Natural killer cell (primary cell): ENCODE measurements at places on chromosomes 7 and 10. TPM values are rescaled to one million over a fixed set of nuclear protein-coding genes. Genes with fewer than 3 reads are reported as not detected.

- H3K36me3 ChIP-seq: no peaks in the 10 kb centered on the region
- DNase-seq: no peak
- no peaks in the 10 kb centered on the region for H3K4me1 ChIP-seq
- H3K4me3 ChIP-seq: no peak overlapping the region
- no peaks in the 10 kb centered on the region for H3K27me3 ChIP-seq
Observed at GRCh38 chr7:102849079-102849478, 63.7 kb upstream of the LRRC17 start.

GRCh38 chr7:157613575-157614322 lies 276.9 kb downstream of the DNAJB6 start:
- no peak overlapping the region for H3K27ac ChIP-seq
- DNase-seq: no peak
- no peaks in the 10 kb centered on the region for H3K27me3 ChIP-seq
- peaks cover 21% of the 10 kb centered on the region for H3K4me1 ChIP-seq
- no peaks in the 10 kb centered on the region for H3K36me3 ChIP-seq

DNA sequence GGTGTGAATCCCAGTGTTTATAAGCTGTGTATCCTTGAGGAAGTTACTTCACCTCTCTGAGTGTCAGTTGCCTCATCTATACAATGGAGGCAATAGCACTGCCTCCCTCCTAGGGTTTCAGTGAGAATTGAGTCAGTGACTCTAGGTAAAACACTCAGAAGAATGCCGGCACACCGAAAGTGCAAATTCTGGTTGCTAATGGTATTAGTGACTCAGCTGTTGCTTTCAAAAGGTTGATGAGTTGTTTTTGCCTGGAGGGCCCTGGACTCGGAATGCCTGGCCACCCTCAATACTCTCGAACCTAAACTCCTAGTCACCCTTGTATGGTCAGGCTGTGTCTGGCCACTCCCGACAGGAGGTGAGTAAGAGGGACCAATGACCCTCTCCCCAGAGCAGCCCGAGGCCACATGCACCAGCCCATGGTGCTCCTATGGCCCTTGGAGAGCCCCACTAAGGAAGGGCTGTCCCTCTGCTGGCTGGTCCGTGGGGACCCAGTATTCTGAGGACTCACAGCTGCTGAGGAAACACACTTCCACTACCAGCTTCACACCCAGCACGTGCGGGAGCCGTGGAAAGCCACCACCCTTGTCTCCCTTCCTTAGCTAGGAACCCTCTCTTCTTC lies 60.2 kb downstream of the CALML3 start:
- no peaks in the 10 kb centered on the region for H3K27me3 ChIP-seq
- H3K4me3 ChIP-seq: no peak overlapping the region
- peaks cover 10% of the 10 kb centered on the region for H3K4me1 ChIP-seq
- H3K27ac ChIP-seq: no peak overlapping the region
- DNase-seq: no peak

- no peak overlapping the region for H3K27ac ChIP-seq
- H3K36me3 ChIP-seq: no peaks in the 10 kb centered on the region
- DNase-seq: no peak
- no peaks in the 10 kb centered on the region for H3K27me3 ChIP-seq
Observed at GRCh38 chr10:87642988-87643387, 16.7 kb upstream of the PAPSS2 start.

DNA sequence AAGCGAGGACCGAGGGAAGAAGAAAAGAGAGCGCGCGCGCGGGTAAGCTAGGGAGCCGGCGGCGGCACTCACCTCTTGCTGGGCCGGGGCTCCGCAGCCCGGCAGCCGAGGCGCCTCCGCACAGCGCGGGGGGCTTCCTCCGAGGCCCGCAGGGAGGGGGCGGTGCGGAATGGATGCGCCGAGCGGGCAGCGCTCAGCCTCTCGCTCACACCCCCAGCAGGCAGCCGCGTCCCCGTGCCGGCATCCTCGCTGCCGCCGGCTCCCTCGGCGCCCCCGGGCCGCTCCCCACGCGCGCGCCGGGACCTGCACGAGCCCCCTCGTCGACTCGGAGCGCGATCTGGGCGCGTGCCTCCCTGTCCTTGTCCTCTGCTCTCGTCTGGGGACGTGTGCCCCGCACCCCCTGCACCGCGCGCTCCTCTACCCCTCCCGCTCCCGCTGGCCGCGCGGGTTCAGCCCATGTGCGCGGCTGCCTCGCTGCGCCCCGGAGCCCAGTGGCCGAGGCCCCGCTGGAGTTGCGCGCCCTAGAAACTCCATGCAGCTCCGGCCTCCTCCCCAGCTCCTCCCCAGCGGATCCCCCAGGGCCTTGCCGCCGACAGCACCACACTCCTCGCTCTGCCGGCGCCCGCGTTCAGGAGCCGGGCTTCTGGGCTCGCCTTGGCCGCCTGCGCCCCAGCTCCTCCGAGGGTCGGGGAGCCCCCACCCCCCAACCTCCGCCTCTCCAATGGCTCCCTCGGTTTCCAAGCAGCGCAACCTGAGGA lies 75.3 kb downstream of the CALN1 start:
- no peaks in the 10 kb centered on the region for H3K36me3 ChIP-seq
- DNase-seq: no peak
- H3K27me3 ChIP-seq: no peaks in the 10 kb centered on the region
- no peak overlapping the region for H3K27ac ChIP-seq

- no peak overlapping the region for H3K4me3 ChIP-seq
- DNase-seq: no peak
- no peaks in the 10 kb centered on the region for H3K4me1 ChIP-seq
Observed at GRCh38 chr10:47076949-47077361, 165.7 kb downstream of the PTPN20 start.

DNA sequence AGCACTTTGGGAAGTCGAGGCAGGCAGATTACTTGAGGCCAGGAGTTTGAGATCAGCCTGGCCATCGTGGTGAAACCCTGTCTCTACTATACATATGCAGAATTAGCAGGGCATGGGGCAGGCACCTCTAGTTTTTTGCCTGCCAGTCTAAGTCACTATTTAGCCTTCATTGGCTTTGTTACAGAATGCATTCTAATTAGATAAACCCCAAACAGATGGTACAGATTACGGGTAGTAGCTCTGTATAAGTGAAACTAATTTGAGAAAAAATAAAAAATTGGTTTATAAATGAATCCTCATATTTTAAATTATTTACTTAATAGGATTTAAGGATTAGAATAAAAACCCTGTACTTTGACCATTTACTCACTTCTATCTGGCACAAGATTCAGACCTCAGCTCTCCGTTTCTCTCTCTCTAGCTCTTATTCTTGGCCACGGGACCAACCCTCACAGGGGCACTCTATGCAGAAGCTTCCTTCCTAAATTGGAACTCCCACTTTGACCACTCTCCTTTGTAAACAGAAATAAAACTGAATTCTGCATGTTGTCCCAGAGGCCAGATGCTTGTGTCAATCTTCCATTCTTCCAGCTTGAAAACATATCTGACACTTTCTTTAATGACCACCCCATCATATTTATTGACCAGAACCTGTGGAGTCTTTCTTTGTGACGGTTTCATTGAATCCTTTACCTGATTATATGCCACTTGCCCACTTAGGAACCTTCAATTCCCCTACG lies 26.8 kb downstream of the BET1 start:
- no peaks in the 10 kb centered on the region for H3K36me3 ChIP-seq
- H3K4me3 ChIP-seq: no peak overlapping the region
- H3K27ac ChIP-seq: no peak overlapping the region
- no peak for DNase-seq

- H3K27me3 ChIP-seq: no peaks in the 10 kb centered on the region
- DNase-seq: peak; percentile 41
- H3K4me3 ChIP-seq: no peak overlapping the region
- H3K36me3 ChIP-seq: no peaks in the 10 kb centered on the region
- H3K27ac ChIP-seq: no peak overlapping the region
Observed at GRCh38 chr7:142440906-142441411, 183.1 kb upstream of the PRSS58 start.

DNA sequence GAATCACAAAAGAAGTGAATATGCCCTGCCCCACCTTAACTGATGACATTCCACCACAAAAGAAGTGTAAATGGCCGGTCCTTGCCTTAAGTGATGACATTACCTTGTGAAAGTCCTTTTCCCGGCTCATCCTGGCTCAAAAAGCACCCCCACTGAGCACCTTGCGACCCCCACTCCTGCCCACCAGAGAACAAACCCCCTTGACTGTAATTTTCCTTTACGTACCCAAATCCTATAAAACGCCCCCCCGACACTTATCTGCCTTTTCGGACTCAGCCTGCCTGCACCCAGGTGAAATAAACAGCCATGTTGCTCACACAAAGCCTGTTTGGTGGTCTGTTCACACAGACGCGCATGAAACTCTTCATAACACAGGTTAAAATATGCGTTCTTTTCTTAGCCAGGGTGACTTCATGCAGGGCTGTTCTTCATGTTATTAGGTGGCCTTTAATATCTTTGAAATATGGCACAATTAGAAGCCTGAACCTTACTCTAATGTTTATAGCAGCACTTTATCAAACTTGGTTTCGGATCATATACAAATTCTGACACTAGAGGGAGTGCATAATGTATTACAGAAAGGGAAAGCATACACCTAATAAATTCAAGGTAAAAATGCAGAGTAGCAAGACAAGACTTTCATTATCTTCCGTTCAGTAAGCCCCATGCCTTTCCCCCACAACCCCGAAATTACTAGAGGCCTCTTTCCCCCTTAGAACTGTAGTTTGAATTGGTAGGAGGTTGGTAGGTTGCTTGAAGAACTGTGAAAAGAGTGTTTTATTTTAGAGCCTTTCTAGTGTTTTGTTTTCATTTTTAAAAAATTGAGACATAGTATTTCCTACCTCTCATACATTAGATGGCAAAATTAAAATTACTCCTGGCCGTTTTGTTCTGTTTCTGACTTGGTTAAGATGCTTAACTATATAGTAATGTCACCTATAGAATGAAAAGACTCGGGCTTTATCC lies 117.9 kb downstream of the NPY start:
- H3K4me1 ChIP-seq: no peaks in the 10 kb centered on the region
- no peak overlapping the region for H3K4me3 ChIP-seq
- H3K27ac ChIP-seq: no peak overlapping the region
- peak; percentile 41 for DNase-seq
- no peaks in the 10 kb centered on the region for H3K36me3 ChIP-seq

Gene UPK3B
- total RNA-seq: 3.3 TPM

Gene NKX2-3
- not detected for total RNA-seq

Gene ABCF2
- 26.1 TPM for total RNA-seq
